ENCODE measurements at places on chromosomes 2 and 18. TPM values are rescaled to one million over a fixed set of nuclear protein-coding genes. Genes with fewer than 3 reads are reported as not detected.

The TCF23 gene
- under 0.01 TPM for total RNA-seq

The AKAIN1 gene
- 3.1 TPM for total RNA-seq

The IFT172 gene
- total RNA-seq: 41.2 TPM

The NOL4 gene
- 2.3 TPM for total RNA-seq

The ERFE gene
- 0.66 TPM for total RNA-seq

The NPHP1 gene
- 1.3 TPM for total RNA-seq

All from body of pancreas (tissue), 4 donors.